ENCODE measurements at places on chromosomes 1 and 21.
A peak's percentile ranks its signal among the peaks of the same experiment; 100 is the strongest.

DNA sequence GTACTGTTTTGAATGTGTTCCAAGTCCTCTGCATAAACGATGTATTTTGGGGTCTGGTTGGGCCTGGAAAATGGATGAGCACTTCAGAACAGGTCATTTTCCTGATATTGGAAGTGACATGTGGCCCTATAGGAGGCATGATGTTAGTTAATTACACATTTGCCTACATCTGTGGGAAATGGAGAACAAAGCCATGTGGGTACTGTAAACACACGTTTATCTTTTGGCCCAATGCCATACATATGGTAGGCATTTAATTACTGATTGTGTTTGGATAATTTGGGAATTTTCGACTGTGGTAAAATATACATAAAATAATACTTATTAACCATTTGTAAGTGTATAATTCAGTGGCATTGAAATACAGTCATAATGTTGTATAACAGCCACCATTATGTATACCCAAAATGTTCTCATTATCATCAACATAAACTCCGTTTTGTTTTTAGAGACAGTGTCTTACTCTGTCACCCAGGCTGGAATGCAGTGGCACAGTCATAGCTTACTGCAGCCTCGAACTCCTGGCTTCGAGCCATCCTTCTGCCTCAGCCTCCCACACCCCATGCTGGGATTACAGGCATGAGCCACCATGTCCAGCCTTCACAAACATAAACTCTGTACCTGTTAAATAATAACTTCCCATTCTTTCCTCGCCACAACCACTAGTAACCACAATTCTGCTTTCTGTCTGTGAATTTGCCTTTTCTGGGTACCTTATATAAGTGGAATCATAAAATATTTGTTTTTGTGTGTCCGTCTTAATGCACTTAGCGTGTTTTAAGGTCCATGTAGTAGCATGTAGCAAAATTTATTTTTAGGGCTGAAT, 11.9 kb upstream of the RNPEP start:
- no peak for DNase-seq

DNA sequence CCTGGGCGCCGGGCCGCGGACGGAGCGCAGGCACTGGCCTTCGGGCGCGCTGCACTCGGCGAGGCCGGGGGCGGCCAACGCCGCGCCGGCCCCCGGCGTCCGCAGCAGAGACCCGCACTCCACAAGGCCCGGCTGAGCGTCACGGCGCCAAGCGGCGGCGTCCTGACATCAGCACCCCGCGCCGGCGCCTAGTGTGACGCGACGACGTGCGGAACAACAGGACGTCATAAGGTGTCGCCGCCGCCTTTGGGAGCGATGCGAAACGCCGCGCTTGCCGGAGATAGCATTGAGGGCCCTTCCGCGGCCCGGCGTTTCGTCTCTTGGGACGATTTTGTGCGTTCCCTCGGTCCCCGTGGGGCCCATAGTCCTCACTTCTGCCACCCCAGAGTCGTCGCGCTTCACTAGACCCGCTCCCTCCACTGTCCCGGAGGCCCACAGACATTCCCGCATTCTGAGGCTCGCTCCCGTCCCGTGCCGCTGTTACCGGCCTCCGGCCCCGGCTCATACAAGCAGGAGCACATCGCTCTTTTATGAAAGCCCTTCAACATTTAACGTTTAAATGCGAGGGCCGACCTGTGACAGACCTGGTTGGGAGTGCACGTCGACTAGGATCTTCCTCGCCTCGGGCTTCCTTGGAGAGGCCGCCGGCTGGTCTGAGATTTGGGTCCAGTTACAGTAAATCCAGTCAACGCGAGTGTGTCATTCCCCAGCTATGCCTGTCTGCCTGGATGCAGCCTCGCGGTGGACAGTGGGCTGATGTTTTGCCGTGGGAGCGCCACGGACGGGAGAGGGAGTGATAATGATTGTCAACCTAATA, at the start of gene SSU72:
SSU72 (minus strand) TSS at position 143 of the 817 bp plus-strand sequence. CDS start 306 bp downstream, outside the sequence.
- peak; percentile 93 for DNase-seq

GRCh38 chr21:41419921-41420862, 5.8 kb upstream of the MX1 start:
- DNase-seq, result peak; percentile 71

DNA sequence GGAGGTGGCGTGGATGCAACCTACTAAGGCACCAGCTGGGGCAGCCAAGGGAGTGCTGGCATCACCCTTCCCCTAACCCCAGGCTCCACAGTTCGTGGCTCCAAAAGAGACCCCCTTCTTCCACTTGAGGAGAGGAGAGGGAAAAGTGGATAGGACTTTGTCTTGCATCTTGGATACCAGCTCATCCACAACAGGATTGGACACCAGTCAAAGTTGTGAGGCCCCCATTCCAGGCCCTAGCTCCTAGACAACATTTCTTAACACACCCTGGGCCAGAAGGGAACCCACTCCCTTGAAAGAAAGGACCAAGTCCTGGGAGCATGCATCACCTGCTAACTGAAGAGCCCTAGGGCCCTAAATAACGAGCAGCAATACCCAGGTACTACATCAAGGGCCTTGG, 372.6 kb upstream of the PLXNA2 start:
- no peak for DNase-seq

DNA sequence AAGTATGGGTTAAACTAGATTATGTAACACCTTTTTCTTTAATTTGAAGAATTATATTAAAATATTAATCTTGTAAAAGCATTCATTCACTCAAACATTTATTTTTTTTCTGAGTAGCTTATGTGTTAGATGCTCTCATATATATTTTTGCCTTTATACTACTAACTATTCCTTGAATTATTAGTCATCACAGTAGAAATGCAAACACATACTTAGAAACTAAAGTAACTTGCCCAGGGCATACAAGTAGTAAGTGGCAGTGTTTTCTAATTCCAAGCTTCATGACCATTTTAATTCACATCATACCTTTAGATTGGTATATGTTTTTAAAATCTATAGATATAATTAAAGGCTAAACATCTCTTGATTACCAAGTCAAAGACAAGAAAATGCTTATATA, 1271.0 kb downstream of the BRINP3 start:
- no peak for DNase-seq

DNA sequence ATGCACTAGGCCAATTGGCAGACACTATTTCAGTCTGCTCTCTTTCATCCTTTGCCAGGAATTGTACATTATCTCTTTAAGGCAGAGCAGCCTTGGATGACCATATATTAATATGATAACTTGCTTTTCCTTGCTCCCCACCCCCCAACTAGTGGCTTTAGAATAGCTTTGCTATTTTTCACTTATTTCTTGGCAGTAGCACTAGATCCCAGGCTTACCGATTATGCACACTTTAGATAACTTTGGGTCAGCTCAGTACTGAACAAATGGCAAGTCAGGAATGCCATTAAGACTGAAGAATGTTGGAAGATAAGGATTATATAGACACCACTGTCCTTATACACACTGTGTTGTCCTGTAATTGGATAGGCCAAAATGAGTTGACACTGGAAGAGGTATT, 146.4 kb downstream of the FGGY start:
- no peak for DNase-seq

Data from CD4-positive, alpha-beta T cell treated with Interleukin-17A for 1 hour (primary cell).